NCI-H1694 (cell line): ENCODE measurements at places on chromosomes 3 and 15.

- DNase-seq = peak; percentile 17
These were observed 148.5 kb upstream of the ICE2 start for GRCh38 chr15:60627298-60627943.

- DNase-seq = no peak
These were observed 265.0 kb downstream of the XXYLT1 start for GRCh38 chr3:195005759-195006510.

GRCh38 chr15:68719672-68720071 lies 101.0 kb downstream of the ANP32A start:
- DNase-seq = no peak

GRCh38 chr3:33105341-33105948 lies 8.4 kb upstream of the CRTAP start:
- no peak for DNase-seq

GRCh38 chr3:190811775-190812480 lies 50.6 kb downstream of the GMNC start:
- DNase-seq = peak; percentile 6

- DNase-seq = peak; percentile 44
These were observed 57.0 kb downstream of the BOC start for GRCh38 chr3:113268311-113268710.

DNA sequence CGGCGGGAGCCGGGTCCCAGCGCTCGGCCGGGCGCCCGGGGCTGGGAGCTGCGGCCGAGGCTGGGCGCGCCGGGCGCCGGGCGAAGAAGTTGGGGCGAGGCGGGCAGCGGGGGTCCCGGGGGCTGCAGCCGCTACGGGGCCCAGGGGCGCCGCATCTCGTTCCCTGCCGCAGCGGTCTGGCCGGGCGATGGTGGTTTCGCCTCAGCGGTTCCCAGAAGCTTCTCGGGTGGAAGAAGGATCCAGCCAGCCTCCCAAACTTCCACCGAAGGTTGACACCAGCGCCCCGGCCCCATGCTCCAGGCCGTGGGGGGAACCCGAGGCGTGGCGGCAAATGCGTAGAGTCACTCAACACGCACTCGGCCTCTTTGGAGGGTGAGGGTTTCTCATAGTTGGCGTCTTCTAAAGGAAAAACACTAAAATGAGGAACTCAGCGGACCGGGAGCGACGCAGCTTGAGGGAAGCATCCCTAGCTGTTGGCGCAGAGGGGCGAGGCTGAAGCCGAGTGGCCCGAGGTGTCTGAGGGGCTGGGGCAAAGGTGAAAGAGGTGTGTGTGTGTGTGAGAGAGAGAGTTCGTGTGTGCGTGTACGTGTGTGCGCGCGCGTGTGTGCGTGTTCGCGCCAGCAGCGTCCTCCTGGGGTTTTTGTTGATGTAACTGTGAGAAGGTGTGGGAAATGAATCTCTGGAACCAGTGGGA lies 940 bp downstream of the BOC start:
- no peak for DNase-seq

GRCh38 chr3:139129892-139130291 lies 85.2 kb upstream of the PRR23C start:
- peak; percentile 17 for DNase-seq

GRCh38 chr15:47640079-47640478 lies 77.2 kb upstream of the SEMA6D start:
- DNase-seq = no peak

GRCh38 chr3:46383211-46383950 lies 12.6 kb downstream of the CCR5 start:
- no peak for DNase-seq

GRCh38 chr3:152505926-152506325 lies 237.2 kb downstream of the MBNL1 start:
- DNase-seq = no peak

- DNase-seq = no peak
These were observed 54.1 kb upstream of the GSK3B start for GRCh38 chr3:120148187-120148949.

GRCh38 chr3:187012609-187013051 lies 82.3 kb downstream of the ST6GAL1 start:
- no peak for DNase-seq

DNA sequence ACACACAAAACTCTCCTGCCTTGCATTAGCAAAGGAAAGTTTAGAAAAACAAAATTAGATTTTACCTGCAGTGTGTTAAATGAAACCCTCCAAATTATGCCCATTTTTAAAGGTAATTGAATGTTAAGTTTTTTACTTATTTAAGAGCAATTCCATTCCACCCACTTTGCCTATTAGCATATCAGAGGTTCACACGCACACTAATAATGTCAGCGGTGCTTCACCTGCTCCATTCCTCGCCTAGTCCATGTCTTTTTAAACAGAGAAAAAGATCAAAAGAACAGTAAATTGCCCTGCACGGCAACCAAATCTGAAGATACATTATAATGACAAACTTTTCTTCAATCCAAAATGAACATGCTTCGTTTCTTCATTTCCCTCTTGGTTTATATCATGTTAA lies 97.3 kb upstream of the LRRN1 start:
- no peak for DNase-seq

- DNase-seq = no peak
These were observed 82.1 kb upstream of the FHIT start for GRCh38 chr3:61333192-61333961.

- DNase-seq = no peak
These were observed 233.1 kb upstream of the HES1 start for GRCh38 chr3:193902607-193903511.

GRCh38 chr3:195226445-195226844 lies 44.5 kb downstream of the XXYLT1 start:
- no peak for DNase-seq

DNA sequence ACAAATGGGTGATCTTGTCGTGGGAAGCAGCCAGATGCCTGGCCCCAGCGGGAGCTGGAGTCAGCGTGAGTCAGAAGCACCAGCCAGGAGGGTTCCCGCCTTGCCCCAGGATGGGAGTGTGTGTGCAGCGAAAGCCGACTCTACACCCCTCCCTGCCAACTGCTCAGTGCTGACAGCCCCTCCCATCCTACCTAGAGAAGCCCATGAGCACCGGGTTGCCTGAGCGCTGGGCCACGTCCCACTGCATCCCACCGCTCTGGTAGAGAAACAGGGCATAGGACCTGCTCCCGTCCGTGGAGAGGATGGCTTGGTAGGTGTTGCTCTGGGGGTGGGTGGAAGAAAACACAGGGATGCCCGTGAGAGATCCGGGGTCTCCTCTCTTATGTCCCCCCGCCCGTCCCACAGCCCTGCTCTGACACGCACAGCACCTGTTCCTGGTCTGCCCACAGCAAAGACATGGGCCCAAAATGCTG lies 42.9 kb downstream of the MUC4 start:
- DNase-seq = no peak

DNA sequence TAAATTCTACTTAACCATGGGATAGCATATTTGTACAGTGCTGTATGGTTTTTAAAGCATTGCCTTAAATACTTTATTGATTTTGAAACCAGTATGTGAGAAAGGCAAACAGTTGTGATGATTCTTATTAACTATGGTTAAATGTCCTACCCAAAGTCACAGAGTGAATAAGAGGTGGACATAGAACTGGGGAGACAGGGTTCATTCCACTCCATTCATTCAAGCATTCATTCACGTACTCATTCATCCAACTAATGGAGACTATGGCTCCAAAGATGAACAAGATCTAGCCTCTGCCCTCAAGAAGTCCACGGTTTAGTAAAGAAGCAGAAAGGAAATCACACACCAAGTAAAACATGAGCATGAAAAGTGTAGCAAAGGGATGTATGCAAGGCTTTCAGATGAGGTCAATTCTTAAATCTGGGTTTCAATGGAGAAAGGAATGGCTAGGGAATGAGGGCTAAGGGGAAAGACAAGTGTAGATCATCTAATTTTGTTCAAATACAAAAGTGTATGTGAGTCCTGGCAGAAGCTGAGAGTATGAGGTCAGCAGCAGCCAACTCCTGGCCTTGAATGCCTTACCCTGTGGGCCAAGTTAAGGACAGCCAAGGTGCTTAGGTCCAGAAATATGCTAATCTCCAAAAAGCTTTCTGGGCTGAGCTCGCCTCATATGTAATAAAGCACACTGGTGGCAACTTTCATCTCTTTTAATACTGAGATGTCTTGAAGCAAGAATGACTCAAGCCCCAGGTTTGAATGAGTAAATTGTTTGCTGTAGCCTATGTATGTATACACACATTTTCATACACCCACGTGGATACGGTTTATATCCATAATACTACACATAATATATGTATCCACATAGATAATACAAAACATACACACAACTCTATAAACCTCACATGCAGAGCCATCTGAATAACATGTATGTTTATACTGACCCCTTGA lies 4.3 kb downstream of the TNIK start:
- no peak for DNase-seq

- DNase-seq = no peak
These were observed 3.5 kb upstream of the AHSG start for GRCh38 chr3:186609247-186609868.

GRCh38 chr3:184359610-184360009 lies 1.8 kb downstream of the CLCN2 start:
- DNase-seq = no peak

DNA sequence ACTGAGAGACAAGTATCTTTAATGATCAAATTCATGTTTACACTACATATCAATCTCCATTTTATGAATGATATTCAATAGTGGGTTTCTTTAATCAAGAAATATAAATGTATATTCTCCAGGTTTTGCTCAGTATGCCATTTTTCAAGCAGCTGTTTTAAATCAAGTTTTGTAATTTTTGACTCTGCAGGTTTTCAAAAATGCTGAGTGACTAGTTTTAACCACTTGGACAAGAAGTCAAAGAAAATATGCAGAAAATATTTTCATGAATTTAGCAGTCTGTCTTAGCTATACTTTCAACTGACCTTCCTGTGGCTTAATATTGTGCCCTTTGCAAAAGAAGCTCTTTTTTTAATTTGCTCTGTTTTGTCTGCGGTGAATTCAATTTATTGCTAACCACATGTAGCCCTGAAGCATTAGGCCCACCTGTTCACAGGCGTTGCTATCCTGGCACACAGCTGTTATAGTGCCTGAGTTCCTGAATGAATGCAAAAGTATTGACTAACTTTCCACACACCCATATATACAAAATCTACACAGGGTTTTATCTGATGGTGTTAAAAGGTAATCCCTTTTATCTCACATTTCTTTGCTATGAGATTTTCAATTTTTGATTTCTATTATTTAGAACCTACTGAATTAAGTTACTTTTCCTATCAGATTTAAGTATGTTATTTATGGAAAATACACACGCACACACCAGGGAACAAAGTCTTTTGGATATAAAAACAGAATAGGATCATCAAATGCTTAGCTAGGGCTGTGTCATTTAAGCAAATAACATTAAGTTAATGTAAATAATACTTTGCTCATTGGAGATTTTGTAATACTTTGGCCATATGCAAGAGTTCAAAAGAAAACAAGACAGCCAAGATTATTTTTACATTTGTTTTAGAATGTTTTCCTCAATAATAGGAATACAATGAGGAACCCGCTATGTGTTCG lies 1166.1 kb upstream of the GBE1 start:
- no peak for DNase-seq

DNA sequence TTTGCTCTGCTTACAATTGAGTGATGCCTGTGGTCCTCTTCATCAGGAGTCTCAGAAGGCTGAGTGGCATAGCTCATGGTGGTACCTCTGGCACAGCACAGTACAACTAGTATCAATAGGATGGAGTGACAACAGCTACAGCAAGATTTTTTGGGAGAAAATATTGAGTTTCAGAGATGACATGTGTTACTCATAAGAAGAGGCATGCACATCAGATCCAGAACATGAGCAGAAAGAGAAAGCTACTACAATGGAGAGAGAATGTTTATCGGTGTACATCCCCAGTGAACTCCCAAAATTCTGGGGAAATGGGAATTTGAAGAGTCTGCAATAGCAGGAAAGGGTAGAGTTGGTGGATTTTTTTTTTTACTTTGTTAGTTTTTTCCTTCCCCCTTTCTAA lies 130.5 kb upstream of the MB21D2 start:
- no peak for DNase-seq

GRCh38 chr3:174596447-174596982 lies 262.6 kb upstream of the NAALADL2 start:
- DNase-seq = no peak

GRCh38 chr15:64216730-64217428 lies 54.1 kb upstream of the PPIB start:
- DNase-seq = no peak

GRCh38 chr3:137116619-137117018 lies 158.8 kb downstream of the IL20RB start:
- no peak for DNase-seq

DNA sequence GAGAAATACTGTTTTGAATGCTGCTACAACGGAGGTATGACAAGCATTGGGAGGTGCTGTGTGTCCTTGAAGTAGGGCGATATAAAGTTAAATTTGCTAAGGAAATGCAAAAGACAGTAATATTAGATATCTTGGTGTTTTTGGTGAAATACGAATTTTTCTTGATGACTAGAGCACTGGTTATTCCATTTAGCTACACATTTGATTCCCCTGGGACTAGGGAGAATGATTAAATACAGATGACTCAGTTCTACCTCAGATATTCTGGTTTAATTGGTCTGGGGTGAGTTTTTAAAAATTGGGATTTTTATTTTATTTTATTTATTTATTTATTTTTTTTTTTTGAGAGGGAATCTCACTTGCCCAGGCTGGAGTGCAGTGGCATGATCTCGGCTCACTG lies 18.7 kb upstream of the GADL1 start:
- no peak for DNase-seq

DNA sequence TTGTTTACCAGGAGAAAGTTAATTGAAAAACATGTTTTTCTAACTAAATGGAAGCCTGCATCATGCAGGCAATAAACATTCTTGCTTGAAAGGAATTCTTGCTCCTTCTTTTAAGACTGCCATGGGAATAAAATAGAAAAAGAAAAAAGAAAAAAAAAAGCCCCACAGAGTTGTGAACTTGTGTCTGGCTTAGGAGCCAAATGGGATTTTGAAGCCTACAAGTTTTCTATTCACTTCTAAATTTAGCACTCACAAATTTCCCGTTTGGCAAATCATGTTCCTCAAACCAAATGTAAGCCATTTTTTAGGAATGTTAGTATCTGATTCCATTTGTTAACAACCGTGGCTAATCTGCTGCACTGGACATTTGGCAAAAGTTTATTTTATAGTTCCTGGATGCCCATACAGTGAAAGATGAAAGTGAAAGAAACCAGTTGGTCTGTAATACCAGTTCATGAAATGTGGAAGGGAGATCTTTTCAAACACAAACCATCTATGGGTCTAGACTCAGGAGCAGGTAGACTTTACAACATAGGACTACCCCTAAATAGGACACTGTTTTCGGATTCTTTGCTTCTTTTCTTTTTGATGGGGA lies 133.8 kb upstream of the GMNC start:
- no peak for DNase-seq

- no peak for DNase-seq
These were observed 156.2 kb downstream of the ZMAT3 start for GRCh38 chr3:178915365-178915764.

GRCh38 chr3:48662753-48663488 lies at the start of gene CELSR3:
TSS of gene CELSR3 (minus strand) at chr3:48662886. CDS start at chr3:48662634, 252 bp downstream.
- DNase-seq = peak; percentile 55

DNA sequence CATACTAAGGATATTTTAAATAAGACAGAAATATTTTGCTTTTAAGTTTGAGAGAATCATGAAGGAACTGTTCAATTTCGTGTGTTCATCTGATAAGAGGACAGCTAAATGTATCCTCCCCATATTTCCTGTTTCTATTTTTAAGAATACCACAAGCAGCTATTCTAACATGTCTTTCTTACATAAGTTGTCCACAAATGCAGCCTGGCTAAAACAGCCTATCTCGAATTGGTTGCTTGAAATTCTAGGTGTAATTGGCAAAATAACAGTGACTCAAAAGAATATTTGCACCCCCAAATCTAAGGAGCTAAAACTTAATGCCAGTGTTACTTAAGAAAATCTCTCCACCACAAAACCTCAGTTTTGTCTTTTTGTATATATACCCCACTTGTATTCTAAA lies 35.0 kb downstream of the BTLA start:
- no peak for DNase-seq

GRCh38 chr3:74850381-74850780 lies 235.9 kb upstream of the CNTN3 start:
- no peak for DNase-seq
